HFFc6 (cell line): ENCODE measurements at places on chromosomes 12 and 14. TPM values are rescaled to one million over a fixed set of nuclear protein-coding genes. Genes with fewer than 3 reads are reported as not detected.

- H3K27me3 ChIP-seq, result peaks cover 10% of the 10 kb centered on the region
- H3K4me1 ChIP-seq, result no peaks in the 10 kb centered on the region
Measured at GRCh38 chr12:48631071-48631470, 51.0 kb downstream of the KANSL2 start.

Gene KCTD10
- 123 to 150 TPM (median 135 TPM) in 3 replicates for total RNA-seq

DNA sequence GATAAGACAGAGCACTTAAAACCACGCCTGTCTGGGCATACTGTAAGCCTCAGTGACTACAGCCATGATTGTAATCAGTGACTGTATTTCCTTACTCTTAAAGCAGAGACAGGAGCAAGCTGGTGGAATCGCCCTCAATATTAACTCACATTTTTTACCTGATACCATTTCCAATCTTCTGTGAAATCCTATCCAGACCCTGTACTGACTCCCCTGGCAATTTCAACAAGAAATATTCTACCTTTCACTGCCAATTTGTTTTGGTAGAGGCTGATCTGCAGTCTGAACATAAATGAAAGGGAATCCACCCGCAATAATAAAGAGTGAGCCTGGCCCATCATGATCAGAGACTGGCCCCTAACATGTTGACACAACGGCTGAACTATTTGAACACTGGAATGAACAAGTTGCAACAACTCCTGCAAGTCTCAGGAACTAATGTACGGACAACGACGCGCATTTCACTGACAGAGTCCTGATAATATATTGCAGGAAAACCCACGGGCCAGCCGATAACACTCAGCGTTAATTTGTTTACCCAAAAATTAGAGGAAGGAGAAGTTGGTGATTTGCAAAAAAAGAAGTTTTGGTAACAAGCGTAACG, 195.5 kb upstream of the BTG1 start:
- DNase-seq, result no peak
- no peak overlapping the region for H3K4me3 ChIP-seq
- H3K36me3 ChIP-seq, result no peaks in the 10 kb centered on the region
- no peaks in the 10 kb centered on the region for H3K27me3 ChIP-seq

Gene TSPAN19
- not detected in 3 replicates for total RNA-seq

DNA sequence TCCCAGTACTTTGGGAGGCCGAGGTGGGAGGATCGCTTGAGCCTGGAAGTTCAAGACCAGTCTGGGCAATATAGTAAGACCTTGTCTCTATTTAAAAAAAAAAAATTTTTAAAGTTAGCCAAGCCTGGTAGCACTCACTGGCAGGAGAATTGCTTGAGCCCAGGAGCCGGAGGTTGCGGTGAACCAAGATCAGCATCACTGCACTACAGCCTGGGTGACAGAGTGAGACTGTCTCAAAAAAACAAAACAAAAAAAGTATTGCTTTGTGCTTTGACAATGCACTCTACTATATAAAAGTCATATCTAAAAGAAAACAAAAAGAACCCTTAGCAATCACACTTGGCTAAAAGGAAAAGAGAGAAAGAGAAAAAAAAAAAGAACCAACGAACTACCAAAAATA, 26.8 kb downstream of the GNPTAB start:
- peaks cover 5% of the 10 kb centered on the region; the same call in 1 of the 2 replicates for H3K36me3 ChIP-seq
- H3K27me3 ChIP-seq, result no peaks in the 10 kb centered on the region
- peaks cover 13% of the 10 kb centered on the region; the same call in 1 of the 2 replicates for H3K4me1 ChIP-seq

Gene ARHGDIB
- 0.76 to 2.6 TPM (median 0.90 TPM) in 3 replicates for total RNA-seq

GRCh38 chr14:90302529-90303303, 29.0 kb downstream of the NRDE2 start:
- no peaks in the 10 kb centered on the region for H3K27me3 ChIP-seq
- H3K4me3 ChIP-seq, result no peak overlapping the region
- no peaks in the 10 kb centered on the region for H3K36me3 ChIP-seq
- H3K27ac ChIP-seq, result no peak overlapping the region
- H3K4me1 ChIP-seq, result peaks cover 19% of the 10 kb centered on the region

GRCh38 chr12:65510007-65510406, 231.5 kb downstream of the MSRB3 start:
- DNase-seq, result no peak
- H3K27ac ChIP-seq, result no peak overlapping the region
- no peaks in the 10 kb centered on the region for H3K36me3 ChIP-seq
- peaks cover 2% of the 10 kb centered on the region; the same call in 1 of the 2 replicates for H3K27me3 ChIP-seq
- no peak overlapping the region for H3K4me3 ChIP-seq
